Breast epithelium (tissue), 4 donors: ENCODE measurements at places on chromosomes 3 and 15. TPM values are rescaled to one million over a fixed set of nuclear protein-coding genes. Genes with fewer than 3 reads are reported as not detected.

GRCh38 chr15:51718219-51718618 is 19.2 kb downstream of the LYSMD2 start:
- no peak overlapping the region for H3K27ac ChIP-seq
- no peaks in the 10 kb centered on the region for H3K27me3 ChIP-seq
- no peaks in the 10 kb centered on the region for H3K36me3 ChIP-seq
- no peak for DNase-seq
- no peaks in the 10 kb centered on the region for H3K4me1 ChIP-seq

DNA sequence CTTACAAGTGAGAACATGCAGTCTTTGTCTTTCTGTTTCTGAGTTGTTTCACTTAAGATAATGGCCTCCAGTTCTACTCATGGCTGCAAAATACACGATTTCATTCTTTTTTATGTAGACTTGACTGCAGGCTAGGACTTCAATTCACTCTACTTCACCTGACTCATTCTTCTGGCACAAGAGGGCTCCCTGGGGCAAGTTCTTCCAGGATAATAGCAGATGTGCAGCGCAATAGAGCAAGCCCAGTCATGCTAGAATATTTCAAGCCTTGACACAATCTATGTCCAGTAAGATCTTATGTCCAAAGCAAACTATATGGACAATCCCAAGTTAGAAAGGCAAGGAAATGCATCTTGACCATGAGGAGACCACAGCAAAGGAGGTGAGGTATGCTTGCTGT is 211.7 kb upstream of the GADL1 start:
- DNase-seq, result peak; percentile 42
- H3K27ac ChIP-seq, result peak overlapping the region; percentile 25

The RTP3 gene
- not detected for total RNA-seq

The SLC28A1 gene
- not detected for total RNA-seq

DNA sequence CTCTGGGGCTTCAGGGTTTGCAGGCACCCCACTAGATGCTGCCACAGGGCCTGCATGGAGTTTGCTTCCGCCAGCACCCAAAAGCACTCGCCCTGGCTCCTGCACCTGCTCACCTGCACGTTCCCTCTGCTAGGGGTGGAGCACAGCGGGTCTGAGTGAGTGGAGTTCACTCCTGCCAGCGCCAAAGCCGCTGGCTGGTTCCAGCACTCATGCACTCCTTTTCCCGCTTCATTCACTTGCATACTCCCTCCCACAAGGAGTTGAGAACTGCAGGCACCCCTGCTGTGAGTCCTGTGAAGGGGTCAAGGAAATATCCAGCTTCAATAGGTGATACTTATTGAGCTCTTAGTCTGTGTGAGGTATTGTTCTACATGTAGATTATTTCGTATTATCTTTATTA is 537.5 kb downstream of the NR2F2 start:
- H3K36me3 ChIP-seq, result no peaks in the 10 kb centered on the region
- H3K27ac ChIP-seq, result no peak overlapping the region
- H3K4me3 ChIP-seq, result no peak overlapping the region
- DNase-seq, result no peak
- no peaks in the 10 kb centered on the region for H3K27me3 ChIP-seq

DNA sequence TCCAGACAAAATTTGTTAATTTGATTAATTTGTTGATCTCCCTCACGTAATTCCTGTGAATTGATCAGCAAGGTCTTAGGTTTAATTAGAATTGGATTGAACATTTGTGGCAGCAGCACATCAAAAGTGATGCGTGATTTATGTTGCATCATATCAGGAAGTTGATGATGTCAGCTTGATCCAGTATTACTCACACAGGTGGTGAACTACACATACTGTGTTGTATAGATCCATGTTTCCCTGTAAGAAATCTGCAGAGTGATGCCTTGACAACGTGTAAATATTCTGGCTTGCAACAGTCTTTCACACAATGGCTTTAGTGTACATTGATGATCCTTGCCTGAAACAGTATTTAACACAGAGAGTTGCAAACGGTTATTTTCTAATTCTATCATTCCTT is 200.4 kb downstream of the ADAMTSL3 start:
- no peaks in the 10 kb centered on the region for H3K27me3 ChIP-seq
- no peak overlapping the region for H3K4me3 ChIP-seq
- H3K36me3 ChIP-seq, result no peaks in the 10 kb centered on the region

The ATG7 gene
- 64.9 TPM for total RNA-seq

The AGTR1 gene
- 17.3 TPM for total RNA-seq

The TMEM44 gene
- total RNA-seq, result 9.6 TPM

DNA sequence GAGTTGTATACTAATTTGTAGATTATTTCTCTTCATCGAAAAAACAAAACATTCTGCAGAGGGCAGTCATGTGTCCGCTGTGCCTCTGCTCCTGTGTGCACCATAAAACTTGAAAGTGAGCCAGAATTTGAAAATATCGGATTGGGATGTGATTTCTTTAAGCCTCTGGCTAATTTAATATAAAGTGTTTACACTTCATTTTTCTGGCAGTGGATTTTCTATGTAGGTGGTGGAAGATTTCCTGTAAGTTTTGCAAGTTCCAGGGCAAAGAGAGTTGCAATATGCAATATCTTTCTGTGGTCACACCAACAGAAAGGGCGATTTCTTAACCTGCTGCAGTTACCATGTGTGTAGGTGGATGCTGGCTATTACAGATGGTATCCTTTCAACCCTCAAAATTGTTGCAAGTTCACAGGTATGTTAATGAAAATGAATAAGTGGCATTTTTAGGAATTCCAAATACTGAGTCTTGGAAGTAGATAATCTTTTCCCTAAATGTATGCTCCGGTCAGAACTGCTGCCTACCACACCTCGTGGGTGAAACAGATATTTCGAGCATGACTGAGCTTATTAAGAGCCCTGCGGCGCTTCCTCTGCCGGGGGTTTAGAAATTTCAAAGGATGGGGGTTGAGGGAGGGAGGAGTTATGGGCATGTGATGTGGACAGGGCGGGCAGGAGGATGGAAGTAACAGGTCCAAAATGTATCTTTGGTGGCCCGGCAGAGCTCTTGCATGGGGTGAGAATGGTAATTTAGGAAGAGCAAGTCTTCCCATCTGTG is 134.0 kb downstream of the PGPEP1L start:
- no peak for DNase-seq
- peaks cover 5% of the 10 kb centered on the region for H3K4me1 ChIP-seq
- H3K27me3 ChIP-seq, result no peaks in the 10 kb centered on the region
- peak overlapping the region; percentile 72 for H3K27ac ChIP-seq
- H3K36me3 ChIP-seq, result no peaks in the 10 kb centered on the region

DNA sequence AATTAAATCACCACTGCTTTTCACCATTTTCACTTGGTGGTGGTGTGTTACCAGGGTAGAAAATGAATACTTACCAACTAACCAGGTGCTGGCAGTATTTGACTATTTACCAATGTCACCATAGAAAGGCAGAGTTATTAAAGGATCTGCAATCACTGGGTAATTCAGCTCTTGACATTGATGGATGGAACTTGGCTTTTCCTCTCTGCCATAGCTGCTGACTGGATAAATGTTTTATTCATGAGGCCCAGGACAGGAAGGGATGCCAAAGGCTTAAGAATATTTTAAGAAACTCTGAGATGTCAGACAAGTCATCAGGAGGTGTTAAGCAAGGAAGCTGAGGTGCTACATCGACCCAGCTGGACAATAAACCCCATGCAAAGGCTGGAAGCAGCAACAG is 495.5 kb upstream of the CFAP20DC start:
- H3K27ac ChIP-seq, result no peak overlapping the region
- no peaks in the 10 kb centered on the region for H3K36me3 ChIP-seq
- H3K4me3 ChIP-seq, result no peak overlapping the region

- no peaks in the 10 kb centered on the region for H3K4me1 ChIP-seq
- no peak overlapping the region for H3K4me3 ChIP-seq
- no peak for DNase-seq
- no peaks in the 10 kb centered on the region for H3K27me3 ChIP-seq
- no peaks in the 10 kb centered on the region for H3K36me3 ChIP-seq
These were observed 29.6 kb upstream of the ADAMTS7 start for GRCh38 chr15:78840661-78841375.

The CHP1 gene
- total RNA-seq, result 290 TPM

GRCh38 chr3:143163562-143164100 is 44.1 kb downstream of the CHST2 start:
- no peak for DNase-seq
- no peak overlapping the region for H3K27ac ChIP-seq
- H3K4me1 ChIP-seq, result no peaks in the 10 kb centered on the region

The NT5DC2 gene
- 28.6 TPM for total RNA-seq

The PLSCR1 gene
- 149 TPM for total RNA-seq

The CD96 gene
- total RNA-seq, result 1.4 TPM

DNA sequence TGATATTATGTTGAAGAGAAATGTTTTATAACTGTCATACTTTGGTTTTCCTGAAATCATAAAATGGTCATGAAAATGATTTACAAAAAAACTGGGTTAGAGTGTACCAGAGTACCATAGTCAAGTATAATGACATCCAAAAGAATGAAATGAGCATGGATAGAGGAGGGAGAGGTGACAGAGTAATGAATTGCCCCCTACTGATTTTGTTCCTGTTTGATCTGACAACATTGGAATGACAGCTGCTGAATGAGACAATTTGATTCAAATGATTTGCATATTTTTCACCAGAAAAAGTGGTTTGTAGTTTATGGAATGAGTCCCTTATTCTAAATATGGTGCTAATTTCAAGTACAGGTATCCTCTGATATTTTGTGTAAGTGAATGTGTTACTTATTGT is 271.7 kb downstream of the CNTN4 start:
- no peak overlapping the region for H3K27ac ChIP-seq
- no peaks in the 10 kb centered on the region for H3K36me3 ChIP-seq
- H3K27me3 ChIP-seq, result no peaks in the 10 kb centered on the region
- no peaks in the 10 kb centered on the region for H3K4me1 ChIP-seq

DNA sequence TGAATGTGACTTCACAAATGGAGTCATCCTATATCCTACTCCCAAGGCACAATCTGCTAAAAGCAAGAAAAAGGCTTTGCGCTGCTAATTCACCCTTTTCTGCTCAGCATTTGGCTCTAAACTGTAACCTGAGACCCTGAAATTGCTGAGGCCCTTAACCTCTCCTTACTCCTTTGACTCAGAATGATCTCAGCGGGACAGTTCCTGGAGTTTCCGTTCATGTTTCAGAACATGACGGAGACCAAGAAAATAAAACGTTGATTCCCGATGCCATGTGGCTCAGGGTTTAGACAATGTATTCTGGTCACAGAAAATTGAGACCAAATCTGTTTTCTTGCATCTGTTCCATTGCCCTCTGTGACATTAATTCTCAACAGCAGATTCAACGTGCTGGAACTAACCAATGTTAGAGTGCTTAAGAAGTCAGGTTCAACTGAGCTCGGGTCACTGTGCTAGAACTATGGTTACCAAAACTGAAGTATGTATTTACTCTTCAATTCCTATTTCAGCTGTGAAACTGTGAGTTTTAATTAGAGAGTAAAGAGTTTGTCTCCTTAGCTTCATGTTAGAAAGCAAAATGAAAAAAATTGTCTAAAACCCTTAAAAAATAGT is 45.4 kb upstream of the TMC3 start:
- no peak for DNase-seq
- H3K4me3 ChIP-seq, result no peak overlapping the region
- H3K27me3 ChIP-seq, result no peaks in the 10 kb centered on the region
- no peak overlapping the region for H3K27ac ChIP-seq
- no peaks in the 10 kb centered on the region for H3K4me1 ChIP-seq
- H3K36me3 ChIP-seq, result no peaks in the 10 kb centered on the region

- no peak overlapping the region for H3K27ac ChIP-seq
- H3K4me3 ChIP-seq, result no peak overlapping the region
- no peaks in the 10 kb centered on the region for H3K36me3 ChIP-seq
- H3K27me3 ChIP-seq, result no peaks in the 10 kb centered on the region
These were observed 386.6 kb upstream of the DPH6 start for GRCh38 chr15:35932531-35932930.

The CPLX3 gene
- not detected for total RNA-seq

The SMARCC1 gene
- total RNA-seq, result 27.4 TPM

GRCh38 chr3:195077611-195078540 is 193.1 kb downstream of the XXYLT1 start:
- DNase-seq, result no peak
- no peaks in the 10 kb centered on the region for H3K36me3 ChIP-seq
- H3K4me3 ChIP-seq, result no peak overlapping the region
- no peak overlapping the region for H3K27ac ChIP-seq
- no peaks in the 10 kb centered on the region for H3K4me1 ChIP-seq
- H3K27me3 ChIP-seq, result no peaks in the 10 kb centered on the region
